ENCODE measurements at places on chromosomes 3 and 15. TPM values are rescaled to one million over a fixed set of nuclear protein-coding genes. Genes with fewer than 3 reads are reported as not detected.

DNA sequence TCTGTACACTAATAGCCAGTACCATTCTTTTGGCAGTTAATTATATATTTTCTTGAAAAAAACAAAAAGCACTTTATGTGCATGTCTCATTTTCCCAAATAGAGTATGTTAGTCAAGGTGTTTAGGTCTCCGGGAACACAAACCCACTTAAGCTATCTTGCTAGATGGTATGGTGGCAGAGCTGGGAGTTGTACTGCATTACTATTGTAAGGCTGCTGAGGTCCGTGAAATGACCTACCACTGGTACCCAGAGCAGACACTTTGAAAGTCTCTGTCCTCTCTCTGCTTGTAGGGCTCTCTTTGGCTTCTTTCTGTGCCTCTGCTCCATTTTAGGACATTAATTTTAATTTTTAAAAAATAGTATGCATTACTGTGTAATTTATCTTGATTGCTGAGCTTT lies 8.8 kb downstream of the TMOD3 start:
- peaks cover 16% of the 10 kb centered on the region for H3K36me3 ChIP-seq
- peaks cover 72% of the 10 kb centered on the region for H3K4me1 ChIP-seq
- H3K27me3 ChIP-seq: no peaks in the 10 kb centered on the region
- H3K27ac ChIP-seq: peak overlapping the region; percentile 73
- peak overlapping the region; percentile 61 for H3K4me3 ChIP-seq
- DNase-seq: no peak

GRCh38 chr15:77464129-77464865 lies 43.6 kb downstream of the HMG20A start:
- no peaks in the 10 kb centered on the region for H3K4me1 ChIP-seq
- H3K4me3 ChIP-seq: no peak overlapping the region
- H3K27ac ChIP-seq: no peak overlapping the region
- no peaks in the 10 kb centered on the region for H3K27me3 ChIP-seq

DNA sequence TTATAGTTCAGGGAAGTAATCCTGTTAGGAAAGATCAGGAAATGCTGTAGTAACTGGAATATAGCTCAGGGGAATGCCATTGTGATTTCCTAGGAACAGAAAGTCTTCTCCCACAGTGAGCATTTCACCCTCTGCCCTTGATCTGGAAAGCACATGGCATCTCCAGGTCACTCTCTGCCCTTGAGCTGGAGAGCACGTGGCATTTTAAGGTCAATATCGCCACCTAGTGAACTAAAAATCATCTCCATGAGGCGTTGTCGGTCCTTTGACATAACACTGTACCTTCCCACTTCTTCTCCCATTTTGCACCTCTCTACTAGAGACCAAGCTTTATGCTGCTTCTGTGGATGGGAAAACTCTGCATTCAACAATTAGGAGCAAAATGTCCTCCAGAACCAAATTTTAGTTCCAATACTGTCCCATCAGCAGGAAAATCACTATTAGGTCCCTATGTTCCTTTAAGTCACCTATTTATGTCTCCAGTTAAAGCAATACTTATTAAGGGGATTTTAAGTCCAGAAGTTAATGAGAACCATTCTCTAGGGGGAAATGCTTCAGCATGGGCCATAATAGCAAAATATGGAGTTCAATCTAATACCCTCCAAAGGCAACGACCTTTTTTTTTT lies 54.7 kb upstream of the GK5 start:
- peak; percentile 63 for DNase-seq
- no peaks in the 10 kb centered on the region for H3K27me3 ChIP-seq
- H3K27ac ChIP-seq: no peak overlapping the region

GRCh38 chr3:42855219-42855546 lies 20.5 kb downstream of the CYP8B1 start:
- H3K4me1 ChIP-seq: no peaks in the 10 kb centered on the region
- H3K4me3 ChIP-seq: no peak overlapping the region
- H3K36me3 ChIP-seq: no peaks in the 10 kb centered on the region
- H3K27me3 ChIP-seq: peaks cover 7% of the 10 kb centered on the region

GRCh38 chr3:197701841-197702240 lies 34.9 kb downstream of the RUBCN start:
- no peak overlapping the region for H3K27ac ChIP-seq
- H3K4me3 ChIP-seq: no peak overlapping the region
- no peak for DNase-seq
- H3K4me1 ChIP-seq: peaks cover 8% of the 10 kb centered on the region
- H3K36me3 ChIP-seq: peaks cover 66% of the 10 kb centered on the region

GRCh38 chr3:100426067-100426682 lies 24.8 kb downstream of the LNP1 start:
- H3K36me3 ChIP-seq: no peaks in the 10 kb centered on the region
- H3K4me1 ChIP-seq: no peaks in the 10 kb centered on the region
- H3K4me3 ChIP-seq: no peak overlapping the region

GRCh38 chr3:162936706-162937105 lies 1440.1 kb downstream of the OTOL1 start:
- no peak overlapping the region for H3K27ac ChIP-seq
- H3K4me1 ChIP-seq: no peaks in the 10 kb centered on the region
- DNase-seq: no peak
- H3K36me3 ChIP-seq: no peaks in the 10 kb centered on the region

GRCh38 chr3:139301654-139302053 lies 42.2 kb upstream of the MRPS22 start:
- no peak for DNase-seq
- no peaks in the 10 kb centered on the region for H3K36me3 ChIP-seq
- peaks cover 10% of the 10 kb centered on the region for H3K4me1 ChIP-seq
- H3K27ac ChIP-seq: no peak overlapping the region
- peaks cover 8% of the 10 kb centered on the region for H3K27me3 ChIP-seq
- no peak overlapping the region for H3K4me3 ChIP-seq

DNA sequence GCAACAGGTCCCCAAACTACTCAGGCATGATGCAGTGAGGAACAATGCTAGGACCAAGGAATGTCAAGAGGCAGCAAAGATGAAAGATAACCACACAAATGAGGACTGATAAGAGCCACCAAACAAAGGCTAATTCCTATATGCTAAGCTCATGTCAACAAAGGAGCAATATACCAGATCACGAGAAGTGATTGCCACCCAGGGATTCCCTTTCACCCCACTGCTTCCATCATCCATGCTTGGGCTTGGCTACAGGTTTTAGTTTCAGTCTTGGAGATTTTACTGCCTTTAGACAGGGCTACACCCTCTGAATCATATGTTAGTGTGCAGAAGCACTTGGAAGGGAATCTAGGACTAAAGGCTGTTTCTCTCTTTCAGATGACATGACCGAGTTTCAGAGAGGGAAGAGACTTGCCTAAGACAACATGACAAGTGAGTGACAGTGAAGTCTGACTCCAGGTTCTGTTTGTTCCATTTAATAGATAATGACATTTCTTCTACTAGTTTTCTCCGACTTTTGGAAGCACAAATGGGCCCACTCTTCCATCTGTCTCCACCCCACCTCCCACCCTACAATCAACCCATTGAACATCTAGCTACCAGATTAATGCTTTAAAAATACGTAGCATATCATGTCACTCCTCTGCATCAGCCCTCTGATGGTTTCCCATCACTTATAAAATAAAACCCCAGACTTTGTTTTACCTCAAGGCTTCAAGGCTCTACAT lies 173.5 kb upstream of the LRRN1 start:
- H3K4me3 ChIP-seq: no peak overlapping the region
- no peaks in the 10 kb centered on the region for H3K36me3 ChIP-seq
- H3K4me1 ChIP-seq: no peaks in the 10 kb centered on the region
- no peak overlapping the region for H3K27ac ChIP-seq

- H3K36me3 ChIP-seq: no peaks in the 10 kb centered on the region
- H3K4me1 ChIP-seq: no peaks in the 10 kb centered on the region
- no peak for DNase-seq
- H3K27me3 ChIP-seq: peaks cover 2% of the 10 kb centered on the region
- H3K27ac ChIP-seq: no peak overlapping the region
Observed at GRCh38 chr15:49387471-49387870, 35.6 kb upstream of the FGF7 start.

DNA sequence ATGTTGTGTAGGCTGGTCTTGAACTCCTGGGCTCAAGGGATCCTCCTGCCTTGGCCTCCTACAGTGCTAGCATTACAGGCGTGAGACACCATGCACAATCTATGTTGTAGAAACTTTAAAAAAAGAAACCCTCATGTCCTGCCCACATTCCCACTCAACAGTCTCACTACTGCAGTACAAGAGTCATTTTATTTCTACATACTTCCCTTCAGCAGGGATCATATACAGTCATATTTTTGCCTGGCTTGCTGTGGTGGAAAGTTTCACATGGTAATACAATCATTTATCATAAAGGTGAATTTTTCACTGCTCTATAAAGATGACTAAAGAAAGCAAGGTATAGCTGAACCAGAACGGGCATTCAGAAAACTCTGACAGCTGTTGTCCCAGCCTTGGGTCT lies 53.8 kb upstream of the PIK3CB start:
- no peaks in the 10 kb centered on the region for H3K4me1 ChIP-seq
- no peak for DNase-seq
- no peak overlapping the region for H3K27ac ChIP-seq

DNA sequence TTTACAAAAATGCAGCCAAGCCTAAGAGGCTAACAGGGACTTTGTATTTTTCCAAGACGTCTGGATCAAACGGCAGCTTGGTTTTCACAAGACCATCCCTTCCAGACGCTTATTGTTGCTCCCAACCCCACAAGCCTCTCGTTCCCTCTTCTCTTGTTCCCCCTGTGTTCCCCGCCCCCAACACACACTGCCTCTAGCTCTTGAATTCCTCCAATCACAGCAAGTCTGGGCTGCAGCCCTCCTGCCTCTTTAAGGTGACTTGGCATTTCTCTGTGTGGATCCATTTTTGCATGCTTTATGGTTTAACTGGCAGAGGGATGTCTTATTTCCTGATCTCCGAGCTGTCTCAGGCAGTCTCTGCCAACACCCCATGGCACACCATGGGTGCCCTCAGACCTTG lies 182.2 kb downstream of the ABHD5 start:
- H3K4me3 ChIP-seq: no peak overlapping the region
- DNase-seq: no peak
- H3K27ac ChIP-seq: no peak overlapping the region
- H3K27me3 ChIP-seq: peaks cover 23% of the 10 kb centered on the region
- H3K36me3 ChIP-seq: no peaks in the 10 kb centered on the region

- H3K27ac ChIP-seq: no peak overlapping the region
- no peaks in the 10 kb centered on the region for H3K4me1 ChIP-seq
- no peak for DNase-seq
- H3K27me3 ChIP-seq: no peaks in the 10 kb centered on the region
- H3K36me3 ChIP-seq: no peaks in the 10 kb centered on the region
Observed at GRCh38 chr3:174620138-174620537, 239.0 kb upstream of the NAALADL2 start.

DNA sequence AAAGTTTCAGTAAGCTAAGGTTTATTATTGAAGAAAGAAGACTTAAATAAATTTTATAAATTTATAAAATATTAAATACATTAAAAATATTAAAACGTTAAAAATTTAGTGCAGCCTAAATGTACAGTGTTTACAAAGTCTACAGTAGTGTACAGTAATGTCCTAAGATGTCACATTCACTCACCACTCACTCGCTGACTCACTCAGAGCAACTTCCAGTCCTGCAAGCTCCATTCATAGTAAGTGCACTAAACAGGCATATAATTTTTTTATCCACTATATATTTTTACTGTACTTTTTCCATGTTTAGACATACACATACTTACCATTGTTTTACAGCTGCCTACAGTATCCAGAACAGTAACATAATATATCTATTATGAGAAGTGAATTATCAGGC lies 51.5 kb downstream of the TJP1 start:
- H3K4me1 ChIP-seq: no peaks in the 10 kb centered on the region
- no peaks in the 10 kb centered on the region for H3K36me3 ChIP-seq
- H3K27me3 ChIP-seq: peaks cover 11% of the 10 kb centered on the region
- no peak for DNase-seq
- no peak overlapping the region for H3K4me3 ChIP-seq
- H3K27ac ChIP-seq: no peak overlapping the region

GRCh38 chr3:36868614-36869436 lies 76.0 kb downstream of the TRANK1 start:
- no peak overlapping the region for H3K4me3 ChIP-seq
- peaks cover 25% of the 10 kb centered on the region for H3K36me3 ChIP-seq
- peaks cover 9% of the 10 kb centered on the region for H3K4me1 ChIP-seq
- no peaks in the 10 kb centered on the region for H3K27me3 ChIP-seq

Gene CIP2A
- 64.3 TPM for total RNA-seq

Gene TMCO5A
- not detected for total RNA-seq

Gene TMOD2
- 12.0 TPM for total RNA-seq
